ENCODE measurements at places on chromosomes 7 and 10.

GRCh38 chr7:92253251-92253650 is 7.5 kb downstream of the ANKIB1 start:
- no peak for DNase-seq

GRCh38 chr10:10527861-10528562 is 489.7 kb upstream of the CELF2 start:
- no peak for DNase-seq

- no peak for DNase-seq
These were observed 100.5 kb downstream of the CALD1 start for GRCh38 chr7:134879815-134880475.

DNA sequence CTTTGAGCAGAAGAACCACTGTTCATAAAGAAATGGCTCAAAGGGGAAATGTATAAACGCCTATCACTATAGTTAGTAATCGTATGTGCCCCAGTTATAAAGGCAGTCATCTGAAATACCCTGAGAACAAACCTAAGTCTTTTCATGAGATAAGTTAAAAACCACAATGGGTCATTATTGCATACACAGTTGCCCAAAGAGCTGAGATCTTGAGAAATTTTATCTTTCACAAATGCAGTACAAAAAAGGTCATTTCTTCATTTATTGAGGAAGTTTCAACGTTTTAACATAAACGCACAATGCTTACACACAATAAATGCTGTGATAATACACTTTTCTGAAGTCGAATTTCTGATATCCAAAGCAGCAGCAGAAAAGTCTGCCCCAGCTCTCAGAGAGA is 114.4 kb downstream of the MICU1 start:
- no peak for DNase-seq

GRCh38 chr10:123577921-123578461 is 88.2 kb upstream of the GPR26 start:
- DNase-seq, result no peak

GRCh38 chr10:5987747-5988146 is 10.4 kb upstream of the IL15RA start:
- DNase-seq, result no peak

DNA sequence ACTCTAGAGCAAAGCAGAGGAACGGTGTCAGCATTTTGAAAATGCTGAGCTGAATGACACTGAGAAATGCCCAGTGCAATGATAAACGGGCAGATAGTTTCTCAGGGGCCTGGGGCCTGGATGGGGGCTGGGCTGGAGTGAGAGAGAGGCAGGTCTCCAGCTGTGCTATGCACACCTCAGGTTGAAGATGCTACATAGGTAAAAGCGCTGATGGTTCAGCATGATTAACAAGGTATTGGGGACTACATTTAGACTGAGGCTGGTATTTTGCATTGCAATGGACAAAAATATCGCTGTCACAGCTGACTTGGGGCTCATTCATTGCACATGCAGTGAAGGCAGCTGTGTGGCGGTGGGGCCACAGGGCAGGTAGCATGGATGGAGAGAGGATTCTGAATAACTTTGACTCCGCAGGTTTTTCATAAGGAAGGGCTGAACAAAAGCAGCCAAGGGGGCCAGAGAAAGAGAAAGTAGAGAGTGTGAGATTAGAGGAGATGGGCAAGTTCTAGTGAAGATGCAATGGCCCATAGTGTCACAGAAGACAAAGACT is 290.8 kb upstream of the ZNF32 start:
- DNase-seq, result no peak

GRCh38 chr10:110681023-110681681 is 37.0 kb downstream of the RBM20 start:
- peak; percentile 10 for DNase-seq

GRCh38 chr7:1708596-1709251 is 38.6 kb downstream of the ELFN1 start:
- DNase-seq, result no peak

DNA sequence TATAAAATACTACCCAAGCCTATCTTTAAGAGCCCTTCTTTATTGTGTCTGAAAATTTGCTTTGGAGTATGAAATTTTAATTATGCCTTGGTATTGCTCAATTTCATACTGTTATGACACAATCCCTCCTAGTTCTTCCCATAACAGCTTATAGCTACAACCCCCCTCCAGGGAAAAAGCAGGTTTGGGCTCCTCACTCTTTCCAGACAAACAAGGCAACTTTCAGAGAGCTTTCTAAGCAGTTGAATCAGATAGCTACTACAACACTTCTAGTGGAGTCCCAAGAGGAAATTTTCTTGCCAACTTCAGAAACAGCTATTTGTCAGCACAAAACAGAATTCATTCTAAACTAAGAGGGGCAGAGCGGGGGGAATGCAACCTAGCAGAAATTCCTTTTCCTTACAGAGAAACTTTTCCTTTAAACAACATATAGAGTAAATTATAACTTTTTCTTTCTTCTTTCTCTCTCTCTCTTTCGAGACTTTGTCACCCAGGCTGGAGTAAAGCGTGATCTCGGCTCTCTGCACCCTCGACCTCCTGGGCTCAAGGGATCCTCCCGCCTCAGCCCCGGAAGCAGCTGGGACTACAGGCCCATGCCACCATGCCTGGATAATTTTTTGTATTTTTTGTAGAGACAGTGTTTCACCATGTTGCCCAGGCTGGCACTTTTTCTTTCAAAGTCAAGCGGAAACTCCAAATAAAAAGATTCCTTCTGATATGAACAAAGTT is 26.0 kb upstream of the JMJD1C start:
- DNase-seq, result no peak

DNA sequence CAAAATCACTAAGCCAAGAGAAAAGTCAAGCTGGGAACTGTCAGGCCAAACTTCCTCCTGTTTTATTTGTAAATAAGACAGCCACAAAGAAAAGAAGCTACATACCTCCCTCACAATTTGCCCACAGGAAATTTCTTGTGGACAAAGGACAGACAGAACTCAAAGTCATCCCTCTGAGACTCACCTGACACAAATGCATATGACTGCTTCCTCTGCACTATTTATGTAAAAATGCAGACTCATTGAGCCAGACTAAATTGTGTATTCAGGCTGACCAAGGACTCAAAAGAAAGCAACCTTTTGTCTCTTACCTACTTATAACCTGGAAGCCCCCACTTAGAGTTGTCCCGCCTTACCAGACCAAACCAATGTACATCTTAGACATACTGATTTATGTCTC is 11.8 kb downstream of the TOMM7 start:
- no peak for DNase-seq

DNA sequence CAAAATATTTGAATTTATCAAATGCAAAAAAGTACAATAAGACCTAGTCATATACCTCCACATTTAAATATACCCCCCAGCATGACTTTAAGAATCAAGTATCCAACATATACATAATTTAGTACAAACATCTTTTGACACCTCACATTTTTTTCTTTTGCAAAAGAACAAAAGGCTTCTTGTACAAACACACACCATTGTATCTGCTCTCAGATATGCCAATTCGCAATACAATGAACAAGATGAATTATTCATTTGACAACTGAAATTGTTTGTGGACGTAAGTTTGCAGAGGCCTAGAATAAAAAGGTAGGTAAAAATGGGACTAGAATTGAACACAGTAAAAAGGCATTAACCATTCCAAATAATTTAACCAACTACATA is 154.4 kb downstream of the CACNA2D1 start:
- no peak for DNase-seq

DNA sequence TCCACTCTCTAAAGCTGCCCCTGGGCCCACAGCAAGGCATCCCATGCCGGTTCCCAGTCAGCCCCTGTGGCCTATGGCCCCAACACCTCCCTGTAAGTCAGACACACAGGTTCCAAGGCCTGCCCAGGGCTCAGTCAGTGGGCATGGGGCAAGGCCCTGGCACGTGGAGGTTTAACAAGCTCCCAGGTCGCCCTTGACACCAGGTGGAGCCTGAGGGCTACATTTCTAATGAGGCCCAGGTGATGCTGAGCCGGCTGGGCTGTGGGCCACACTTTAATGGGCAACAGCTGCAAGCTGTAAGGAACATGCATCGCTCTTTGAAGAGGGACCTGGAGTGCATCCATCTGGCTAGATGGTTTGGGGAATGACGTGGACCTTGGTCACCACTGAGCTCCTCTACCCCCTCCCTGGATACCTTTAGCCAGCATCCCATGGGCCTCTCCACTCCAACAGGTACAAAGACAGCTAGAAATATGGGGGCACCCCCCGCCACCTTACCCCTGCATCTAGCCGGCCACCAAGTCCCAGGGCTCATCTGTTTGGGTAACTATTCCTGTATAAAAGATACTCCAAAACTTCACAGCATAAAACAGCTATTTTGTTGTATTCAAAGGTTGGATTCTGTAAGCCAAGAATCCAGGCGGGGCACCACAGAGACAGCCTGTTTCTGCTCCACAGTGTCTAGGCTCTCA is 122.5 kb downstream of the OAT start:
- no peak for DNase-seq

DNA sequence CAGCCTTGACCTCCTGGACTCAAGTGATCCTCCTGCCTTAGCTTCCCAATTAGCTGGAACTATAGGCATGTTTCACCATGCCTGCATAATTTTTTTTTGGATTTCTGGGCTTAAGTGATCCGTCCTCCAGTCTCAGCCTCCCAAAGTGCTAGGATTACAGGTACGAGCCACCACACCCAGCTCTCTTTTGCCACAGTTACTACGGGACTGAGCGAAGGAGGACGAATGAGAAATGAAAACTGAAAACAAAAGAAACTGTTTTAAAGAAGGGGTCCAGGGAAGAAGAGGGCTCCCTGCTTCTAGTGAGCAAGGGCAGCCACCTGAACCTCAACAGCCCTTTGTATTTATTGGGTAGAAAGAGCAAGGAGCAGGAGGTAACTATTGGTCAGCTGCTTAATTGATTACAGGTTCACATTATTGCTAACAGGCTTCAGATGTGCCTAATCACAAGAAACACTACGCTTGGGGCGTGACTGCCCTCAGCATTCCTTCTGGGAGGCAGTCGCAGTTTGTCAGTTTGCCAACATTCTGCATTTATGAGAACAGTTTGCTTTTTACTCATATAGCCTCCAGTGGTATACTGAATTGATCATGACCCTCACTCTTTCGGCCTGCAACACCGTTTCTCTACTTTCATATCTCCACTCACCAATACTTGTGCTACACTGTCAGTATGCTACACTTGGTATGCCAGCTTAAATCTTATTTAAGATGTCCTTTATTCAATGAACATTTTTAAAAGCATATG is 676.8 kb downstream of the DNAJB9 start:
- DNase-seq, result no peak

- DNase-seq, result no peak
These were observed 40.0 kb downstream of the C10orf120 start for GRCh38 chr10:122659651-122660050.

DNA sequence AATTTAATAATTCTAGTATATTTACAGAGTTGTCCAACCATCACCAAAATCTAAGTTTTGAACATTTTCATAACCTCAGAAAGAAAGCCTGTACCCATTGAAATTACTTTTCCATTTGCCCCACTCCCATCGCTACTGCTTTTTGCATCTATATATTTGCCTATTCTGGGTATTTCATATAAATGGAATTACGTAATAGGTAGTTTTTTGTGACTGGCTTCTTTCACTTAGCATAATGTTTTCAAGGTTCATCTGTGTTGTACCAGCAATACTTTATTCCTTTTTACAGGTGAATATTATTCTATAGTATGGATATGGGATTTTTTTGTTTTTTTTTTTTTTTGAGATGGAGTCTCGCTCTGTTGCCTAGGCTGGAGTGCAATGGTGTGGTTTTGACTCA is 22.6 kb downstream of the KIF11 start:
- no peak for DNase-seq

- DNase-seq, result no peak
These were observed 16.7 kb downstream of the DLG5 start for GRCh38 chr10:77909749-77910375.

DNA sequence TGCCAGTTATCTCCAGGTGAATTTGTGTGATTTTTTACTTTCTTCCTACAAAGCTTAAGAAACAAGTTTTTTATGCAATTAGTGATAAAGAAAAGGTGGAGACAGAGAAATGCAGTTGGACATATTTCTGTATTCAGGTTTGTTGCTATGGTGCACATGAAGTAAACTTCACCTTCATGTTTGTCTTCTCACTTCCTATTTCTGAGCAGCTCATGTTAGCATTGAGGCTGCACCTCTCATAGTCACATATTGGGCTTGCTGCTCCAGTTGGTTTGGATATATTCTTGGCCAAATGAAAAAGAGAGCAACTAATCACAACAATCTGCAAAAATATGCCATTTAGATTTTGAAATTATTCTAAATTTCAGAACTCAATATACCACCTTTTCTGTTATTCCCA is 475.6 kb upstream of the ZWINT start:
- no peak for DNase-seq

GRCh38 chr10:115937768-115938056 is 335.3 kb downstream of the GFRA1 start:
- DNase-seq, result no peak

- no peak for DNase-seq
These were observed 148.0 kb upstream of the SH2B2 start for GRCh38 chr7:102138676-102139075.

DNA sequence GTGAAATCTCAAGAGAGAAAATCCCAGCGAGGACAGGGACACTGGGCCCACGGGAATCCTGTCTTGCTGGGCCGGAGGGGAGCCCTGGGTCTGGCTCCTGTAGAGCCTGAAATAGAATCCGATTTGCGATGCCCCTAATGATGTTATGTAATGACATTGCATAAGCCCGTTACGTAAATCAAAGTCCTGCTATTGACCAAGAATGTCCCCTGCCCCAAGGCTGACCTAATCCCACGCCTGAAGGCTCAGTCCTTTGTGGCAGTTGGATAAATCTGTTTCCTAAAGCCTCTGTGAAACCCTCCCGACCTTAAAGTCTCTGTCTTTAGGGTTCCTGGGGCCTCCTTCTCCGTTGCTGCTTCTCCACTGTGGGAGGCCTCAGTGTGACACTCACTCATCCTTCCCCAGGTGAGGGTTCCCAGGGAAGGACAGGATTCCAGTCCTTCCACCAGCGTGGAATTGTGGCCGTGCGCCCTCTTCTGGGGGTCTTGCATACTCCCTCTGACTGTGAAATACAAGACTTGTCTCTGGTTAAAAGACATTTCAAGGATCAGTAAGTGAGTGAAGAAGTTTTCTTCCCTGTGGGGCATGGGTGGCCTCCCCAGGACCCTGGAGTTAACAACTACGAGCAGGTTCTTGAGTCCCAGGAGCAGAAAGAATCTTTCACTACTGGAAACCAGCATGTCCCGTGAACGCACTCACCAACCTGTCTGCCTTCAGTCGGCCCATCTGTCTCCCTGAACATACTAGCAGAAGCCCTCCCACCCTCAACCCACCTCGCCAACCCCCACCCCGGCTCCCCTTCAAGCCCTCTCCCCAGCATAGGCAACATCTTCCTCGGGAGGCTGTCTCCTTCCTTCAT is 19.8 kb downstream of the ZNF467 start:
- no peak for DNase-seq

DNA sequence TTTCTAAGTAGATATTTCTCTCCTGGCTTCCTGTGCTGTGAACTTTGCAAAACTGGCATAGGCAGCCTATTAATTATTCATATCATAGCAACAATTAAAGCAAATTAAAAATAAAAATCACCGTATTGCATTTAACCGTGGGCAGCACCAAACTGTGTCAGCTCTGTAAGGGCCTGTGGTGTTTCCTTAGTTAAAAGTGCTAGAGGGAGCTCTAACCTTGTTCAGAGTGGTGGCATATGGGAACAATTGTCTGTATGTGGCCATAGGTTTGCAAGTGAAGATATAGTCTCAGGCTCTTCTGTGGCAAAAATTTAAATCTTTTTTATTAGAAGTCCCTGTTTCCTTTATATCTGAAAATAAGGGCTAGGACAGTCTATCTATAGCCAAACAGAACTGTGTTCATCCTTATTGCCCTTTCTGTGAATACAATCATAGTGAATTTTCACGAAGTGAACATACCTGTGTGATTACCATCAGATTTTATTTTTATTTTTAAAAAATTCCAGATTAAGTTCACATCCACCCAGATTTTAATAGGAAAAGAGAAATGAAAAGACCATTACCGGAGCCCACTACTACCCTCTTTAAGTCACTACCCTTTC is 92.6 kb downstream of the POLL start:
- no peak for DNase-seq
